ENCODE measurements at places on chromosomes 1 and 21. TPM values are rescaled to one million over a fixed set of nuclear protein-coding genes. Genes with fewer than 3 reads are reported as not detected.

Gene MAP10
- 7.3 TPM for total RNA-seq

Gene CHML
- 8.8 TPM for total RNA-seq

Gene EGLN1
- 34.2 TPM for total RNA-seq

Gene ANGPTL3
- not detected for total RNA-seq

GRCh38 chr21:33020558-33021100 lies 5.1 kb upstream of the OLIG2 start:
- no peak for DNase-seq

DNA sequence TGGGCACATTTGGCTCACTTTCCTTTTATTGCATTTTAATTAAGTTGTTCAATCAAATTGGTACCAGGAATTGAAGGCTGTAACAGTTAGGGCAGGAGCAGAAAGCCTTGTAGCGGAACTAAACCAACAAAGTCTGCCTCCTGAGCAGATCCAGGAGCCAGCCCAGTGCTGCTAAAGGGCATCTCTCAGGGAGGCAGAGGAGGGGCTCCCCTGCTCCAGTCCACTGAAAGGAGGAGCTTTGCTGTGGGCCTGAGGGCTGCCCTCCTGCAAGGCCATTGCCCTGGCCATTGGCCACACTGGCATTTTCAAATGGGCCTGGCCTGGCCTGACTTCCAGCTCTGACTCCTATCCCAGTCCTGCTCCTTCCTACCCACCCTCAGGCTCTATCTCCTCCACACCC lies 3.7 kb upstream of the TRABD2B start:
- DNase-seq: no peak

DNA sequence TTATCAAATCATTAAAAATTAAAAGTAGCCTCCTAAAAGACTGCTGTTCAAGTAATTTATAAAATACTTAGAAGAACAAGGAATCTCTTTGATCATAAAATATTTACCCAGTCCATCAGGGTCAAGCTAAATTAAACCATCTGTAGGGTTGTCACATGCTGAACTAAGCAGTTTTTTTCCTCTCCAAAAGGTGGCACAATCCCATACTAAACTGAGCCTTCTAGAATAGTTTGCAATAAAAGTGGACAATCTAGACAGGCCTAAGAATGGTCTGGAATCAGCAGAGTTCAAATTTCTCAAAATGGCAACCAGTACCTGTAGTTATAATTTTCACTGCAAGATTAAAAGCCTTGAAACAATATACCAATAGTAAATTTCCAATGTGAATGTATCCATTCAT lies 194.8 kb downstream of the EIF4G3 start:
- DNase-seq: peak; percentile 47

- no peak for DNase-seq
Observed at GRCh38 chr21:43884012-43884860, 19.2 kb downstream of the AGPAT3 start.

DNA sequence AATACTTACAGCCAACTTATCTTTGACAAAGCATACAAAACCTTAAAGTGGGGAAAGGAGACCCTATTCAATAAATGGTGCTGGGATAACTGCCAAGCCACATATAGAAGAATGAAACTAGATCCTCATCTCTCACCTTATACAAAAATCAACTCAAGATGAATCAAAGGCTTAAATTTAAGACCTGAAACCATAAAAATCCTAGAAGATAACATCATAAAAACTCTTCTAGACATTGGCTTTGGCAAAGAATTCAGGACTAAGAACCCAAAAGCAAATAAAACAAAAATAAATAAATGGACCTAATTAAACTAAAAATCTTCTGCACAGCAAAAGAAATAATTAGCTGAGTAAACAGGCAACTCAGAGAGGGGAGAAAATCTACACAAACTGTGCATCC lies 335.6 kb upstream of the PBX1 start:
- no peak for DNase-seq

GRCh38 chr1:119253366-119253765 lies 112.9 kb upstream of the WARS2 start:
- no peak for DNase-seq

DNA sequence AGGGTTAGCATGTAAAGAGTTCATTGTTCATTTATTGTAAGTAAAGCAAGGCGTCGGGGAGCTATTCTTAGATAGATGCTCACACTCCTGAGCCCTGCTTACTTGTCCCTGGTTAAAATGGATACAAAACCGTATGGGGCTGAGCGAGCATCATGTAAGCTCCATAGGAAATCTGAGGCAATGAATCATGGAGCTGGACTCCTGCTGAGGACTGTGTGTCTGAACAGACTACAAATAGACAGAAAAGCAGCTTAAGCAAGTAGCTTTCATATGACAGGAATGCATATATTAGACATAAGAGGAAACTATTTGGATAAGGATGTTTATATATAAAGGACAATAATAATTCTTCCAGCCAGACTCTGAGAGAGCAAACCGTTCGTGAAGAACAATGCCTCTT lies 604.9 kb upstream of the PTBP2 start:
- DNase-seq: no peak

- no peak for DNase-seq
Observed at GRCh38 chr1:118483245-118484006, 298.4 kb upstream of the SPAG17 start.

- peak; percentile 86 for DNase-seq
Observed at GRCh38 chr1:168408884-168409283, 128.2 kb downstream of the TBX19 start.

DNA sequence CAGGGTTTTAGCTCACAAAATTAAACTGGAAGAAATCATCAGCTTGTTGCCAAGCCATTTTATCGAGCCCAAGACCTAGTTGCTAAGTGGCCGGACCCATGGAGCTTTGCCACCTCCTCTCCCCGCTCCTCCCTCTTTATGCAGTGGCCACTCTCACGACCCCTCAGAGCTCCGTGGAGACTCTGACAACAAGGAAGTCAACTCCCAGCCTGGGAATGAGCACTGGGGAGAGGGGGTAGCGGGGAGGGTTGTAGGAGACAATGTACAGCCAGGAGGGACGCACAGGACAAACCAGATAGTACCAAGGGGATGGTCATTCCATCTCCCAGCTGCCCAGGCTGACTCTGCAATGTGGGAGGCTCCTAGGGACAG lies 250.9 kb downstream of the SIPA1L2 start:
- no peak for DNase-seq

DNA sequence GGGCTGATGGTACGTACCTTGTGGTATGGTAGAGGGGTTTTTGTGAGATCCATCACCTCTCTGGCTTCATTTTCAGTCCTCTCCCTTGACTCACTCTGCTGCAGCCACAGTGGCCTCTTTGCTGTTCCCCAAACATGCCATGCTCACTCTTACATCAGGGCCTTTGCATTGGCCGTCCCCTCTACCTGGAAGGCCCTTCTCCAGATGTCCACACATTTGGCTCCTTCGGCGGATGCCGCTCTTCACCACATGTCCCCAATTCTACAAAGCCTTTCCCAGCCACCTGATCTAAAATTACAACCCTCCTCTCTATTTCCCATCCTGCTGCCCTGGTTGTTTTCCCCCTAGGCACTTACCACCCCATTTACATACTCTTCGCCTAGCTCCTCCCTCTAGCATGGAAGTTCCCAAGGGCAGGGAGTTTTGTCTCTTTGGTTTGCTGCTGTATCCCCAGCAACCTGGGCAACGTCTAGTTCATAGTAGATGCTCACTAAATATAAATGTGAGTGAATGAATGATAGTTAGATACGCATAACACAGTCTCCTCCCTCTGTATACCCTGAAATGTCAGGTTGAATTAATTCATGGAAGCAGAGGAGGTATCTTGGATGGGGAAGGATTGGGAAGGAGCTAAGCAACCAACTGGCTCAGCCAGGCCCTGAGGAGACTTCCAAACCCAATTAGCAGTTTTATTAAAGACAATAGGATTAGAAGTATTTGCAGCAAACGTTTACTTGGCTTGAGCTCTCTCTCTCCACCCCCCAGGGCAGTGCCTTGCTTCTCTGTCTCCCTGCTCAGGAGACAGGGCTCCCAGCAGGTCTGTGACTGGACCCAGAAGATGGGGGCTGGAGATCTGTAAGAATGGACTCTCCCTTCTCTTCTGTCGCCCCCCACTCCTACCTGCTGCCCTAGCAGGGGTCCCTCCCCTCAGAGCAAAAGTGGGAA lies 264.2 kb downstream of the GRIK3 start:
- no peak for DNase-seq

DNA sequence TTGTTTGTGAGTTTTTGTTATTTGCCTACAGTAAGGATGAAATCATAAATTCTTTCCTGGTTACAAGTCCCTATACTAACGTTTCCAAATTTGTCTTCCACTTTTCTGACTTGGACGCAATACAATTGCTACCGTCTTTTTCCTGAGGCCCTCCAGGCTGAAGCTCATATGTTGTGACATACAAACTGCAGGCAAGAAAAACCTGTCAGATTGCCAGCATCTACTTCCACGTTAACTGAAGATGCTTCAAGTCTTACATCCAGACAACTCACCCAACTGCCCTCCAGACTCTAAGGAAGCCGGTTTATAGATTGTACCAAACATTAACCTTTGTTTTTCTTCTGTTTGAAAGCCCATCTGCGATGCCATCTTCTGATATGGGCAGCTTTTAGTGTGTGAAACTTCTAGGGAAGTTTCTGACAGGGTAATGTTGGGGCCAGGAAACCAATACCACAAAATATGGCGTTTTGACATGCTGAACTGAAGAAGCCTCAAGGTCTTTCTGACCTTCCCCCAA lies 21.4 kb upstream of the RNF11 start:
- peak; percentile 54 for DNase-seq

Data from RPMI7951 (cell line).